ENCODE measurements at places on chromosomes 12 and 14.
A peak's percentile ranks its signal among the peaks of the same experiment; 100 is the strongest.

- peak; percentile 68 for DNase-seq
Measured at GRCh38 chr12:2195085-2195484, 142.3 kb downstream of the CACNA1C start.

- no peak for DNase-seq
Measured at GRCh38 chr12:115383668-115384067, 699.7 kb upstream of the TBX3 start.

DNA sequence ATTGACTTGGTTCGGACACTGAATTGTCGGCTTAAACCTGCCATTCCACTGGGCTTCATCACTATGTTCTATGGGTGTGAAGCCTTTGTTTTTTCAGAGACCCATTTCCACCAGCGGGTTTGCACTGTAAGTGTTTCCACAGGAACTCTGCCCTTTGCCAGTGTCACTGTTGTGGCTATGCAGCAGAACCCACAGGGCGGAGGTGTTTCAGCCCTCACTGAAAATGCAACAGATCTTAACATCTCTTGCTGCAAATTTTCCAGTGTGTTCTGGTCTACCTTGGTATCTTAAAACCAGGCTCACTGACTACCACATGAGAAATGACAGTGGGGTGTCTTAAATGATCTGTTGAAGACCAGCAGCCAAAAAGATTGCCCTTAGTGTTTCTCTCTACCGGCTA is 21.1 kb downstream of the PRKCH start:
- no peak for DNase-seq

GRCh38 chr14:80768646-80769045 is 172.9 kb downstream of the CEP128 start:
- no peak for DNase-seq

DNA sequence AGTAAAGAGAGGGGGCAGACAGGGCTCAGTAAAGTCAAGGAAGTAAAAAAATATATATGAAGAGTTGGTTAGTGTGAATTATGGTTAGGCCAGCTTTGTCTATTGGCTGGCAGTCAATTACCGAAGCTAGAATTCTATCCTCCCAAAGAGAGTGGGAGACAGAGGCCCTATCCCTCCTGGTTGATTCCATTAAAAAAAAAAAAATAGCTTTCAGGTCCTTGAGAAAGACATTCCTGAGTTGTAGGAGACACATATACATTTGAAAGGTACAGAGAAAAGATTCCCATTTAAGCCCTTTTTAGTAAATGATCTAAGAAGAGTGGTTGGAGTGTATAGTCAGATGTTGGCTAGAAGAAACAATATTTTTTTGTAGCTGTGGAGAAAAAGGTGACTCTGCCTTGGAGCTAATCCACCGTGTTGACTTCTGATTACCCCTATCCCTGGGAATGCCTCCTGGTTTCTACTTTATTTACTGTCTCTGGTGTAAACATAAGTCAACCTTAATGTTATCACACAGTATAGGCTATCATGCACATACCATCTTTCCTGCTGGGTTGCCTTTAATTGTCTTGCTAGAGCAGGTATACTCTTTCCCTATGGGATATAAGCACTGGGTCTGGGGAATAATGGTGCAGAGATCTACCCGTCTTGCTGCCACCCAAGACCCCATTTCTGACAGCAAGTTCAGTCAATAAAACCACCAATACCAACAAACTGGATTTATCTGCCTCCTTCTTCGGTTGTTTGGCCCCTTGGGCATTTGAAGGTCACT is 859.9 kb upstream of the ATXN7L3B start:
- no peak for DNase-seq

GRCh38 chr12:25591144-25591543 is 38.1 kb upstream of the LMNTD1 start:
- no peak for DNase-seq

DNA sequence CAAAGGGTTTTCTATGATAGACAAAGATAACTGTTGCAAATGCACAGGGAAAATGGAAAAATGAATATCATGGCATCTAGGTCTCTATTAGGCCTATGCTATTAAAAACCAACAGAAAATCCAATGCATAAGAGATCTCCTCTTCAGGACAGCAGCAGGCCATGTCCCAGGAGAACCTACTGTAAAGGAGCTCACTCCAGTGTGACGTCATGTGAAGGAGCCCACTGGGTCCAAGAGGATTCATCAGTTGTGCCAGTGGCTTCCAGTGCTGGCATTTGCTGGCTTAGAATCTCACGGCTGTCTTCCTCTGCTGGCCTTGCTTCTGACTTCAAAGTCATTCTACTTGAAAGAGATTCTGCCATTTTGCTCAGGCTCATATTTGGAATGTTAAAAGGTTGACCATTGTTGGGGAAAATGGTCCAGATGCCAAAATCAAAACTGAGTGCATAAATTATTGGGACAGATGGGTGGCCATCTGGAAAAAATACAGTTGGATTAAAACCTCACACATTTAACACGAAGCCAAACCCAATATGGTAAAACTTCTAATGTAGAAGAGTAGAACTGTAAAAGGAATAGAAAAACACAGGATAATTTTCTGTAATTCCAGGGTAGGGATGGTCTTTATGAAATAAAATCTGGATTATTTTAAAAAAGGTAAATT is 75.4 kb upstream of the ARID2 start:
- no peak for DNase-seq

- DNase-seq: no peak
Measured at GRCh38 chr12:83818881-83819280, 1093.7 kb downstream of the SLC6A15 start.

GRCh38 chr12:102249079-102249841 is 51.6 kb upstream of the PMCH start:
- no peak for DNase-seq

DNA sequence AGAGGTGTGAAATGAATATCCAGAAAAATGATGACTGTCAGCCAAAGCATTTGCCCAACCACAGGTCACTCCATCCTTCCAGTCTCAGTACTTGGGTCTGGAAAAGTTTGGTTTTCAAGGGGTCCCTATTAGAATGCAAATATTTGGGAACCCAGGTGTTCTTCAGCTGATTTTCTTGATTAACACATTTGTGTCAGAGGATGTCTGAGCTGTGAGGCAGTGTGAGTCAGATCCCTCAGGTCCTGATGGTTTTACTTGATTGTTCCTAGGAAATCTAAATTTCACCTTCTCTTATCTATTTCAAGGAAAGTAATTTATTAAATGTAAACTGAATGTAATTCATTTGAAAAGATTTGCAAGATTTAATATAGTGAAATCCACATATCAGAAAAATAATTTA is 71.5 kb downstream of the SSPN start:
- no peak for DNase-seq

- no peak for DNase-seq
Measured at GRCh38 chr12:102992720-102993119, 35.2 kb downstream of the ASCL1 start.

DNA sequence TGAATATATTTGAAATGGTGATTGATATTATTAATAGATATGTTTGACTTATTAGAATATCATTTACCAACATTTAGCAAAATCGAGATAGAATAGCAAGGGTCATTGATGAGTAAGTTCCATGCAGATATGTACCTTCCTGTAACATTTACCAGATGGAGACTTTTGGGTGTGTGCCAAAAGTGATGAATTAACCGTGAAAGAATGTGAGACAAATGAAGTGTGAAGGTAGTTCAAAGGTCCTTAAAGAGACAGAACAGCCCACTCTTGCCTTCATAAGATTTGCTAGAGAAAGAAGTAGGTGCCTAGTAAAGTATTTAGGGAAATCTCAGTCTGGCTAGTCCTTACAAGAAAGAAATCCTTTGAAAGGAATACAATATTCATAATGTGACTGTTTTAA is 45.5 kb downstream of the FGD4 start:
- no peak for DNase-seq

DNA sequence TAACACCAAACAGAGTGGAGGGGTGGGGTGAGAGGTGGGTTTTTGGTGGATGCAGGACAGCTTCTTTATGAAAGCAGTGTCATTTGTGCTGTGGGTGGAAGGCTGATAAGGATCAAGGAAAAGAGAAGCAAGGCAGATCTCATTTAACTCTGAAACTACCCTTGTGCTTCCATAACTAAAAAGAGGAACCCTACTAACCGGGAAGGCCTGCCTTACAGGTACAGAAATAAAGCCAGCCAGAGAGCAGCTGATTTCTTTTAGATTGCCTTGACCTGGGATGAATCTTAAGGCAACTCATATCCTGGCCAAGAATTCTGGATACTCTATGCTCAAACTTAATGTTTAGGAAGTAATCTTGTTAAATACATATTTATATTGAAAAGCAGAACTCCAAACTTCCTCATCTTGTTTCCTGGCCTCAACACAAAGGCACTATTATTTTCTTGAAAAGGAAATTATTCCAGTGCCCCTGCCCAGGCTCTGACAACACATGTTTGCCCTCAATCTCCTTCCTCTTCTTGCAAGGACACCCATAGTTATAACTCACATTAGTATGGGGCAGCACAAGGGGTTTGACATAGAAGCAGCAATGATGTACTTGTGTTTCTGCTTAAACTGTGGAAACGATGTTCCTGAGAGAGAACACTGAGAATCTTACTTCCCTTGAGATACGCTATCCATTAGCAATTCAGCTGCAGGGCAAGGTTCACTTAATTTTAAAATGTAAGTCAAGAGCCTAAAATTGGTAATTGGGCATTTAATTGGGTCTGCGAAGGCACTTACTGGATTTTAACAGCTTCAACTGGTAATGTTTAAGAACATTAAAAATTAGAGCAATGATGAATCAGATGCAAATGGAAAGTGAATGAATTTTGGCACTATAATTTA is 173.7 kb downstream of the STXBP6 start:
- no peak for DNase-seq

DNA sequence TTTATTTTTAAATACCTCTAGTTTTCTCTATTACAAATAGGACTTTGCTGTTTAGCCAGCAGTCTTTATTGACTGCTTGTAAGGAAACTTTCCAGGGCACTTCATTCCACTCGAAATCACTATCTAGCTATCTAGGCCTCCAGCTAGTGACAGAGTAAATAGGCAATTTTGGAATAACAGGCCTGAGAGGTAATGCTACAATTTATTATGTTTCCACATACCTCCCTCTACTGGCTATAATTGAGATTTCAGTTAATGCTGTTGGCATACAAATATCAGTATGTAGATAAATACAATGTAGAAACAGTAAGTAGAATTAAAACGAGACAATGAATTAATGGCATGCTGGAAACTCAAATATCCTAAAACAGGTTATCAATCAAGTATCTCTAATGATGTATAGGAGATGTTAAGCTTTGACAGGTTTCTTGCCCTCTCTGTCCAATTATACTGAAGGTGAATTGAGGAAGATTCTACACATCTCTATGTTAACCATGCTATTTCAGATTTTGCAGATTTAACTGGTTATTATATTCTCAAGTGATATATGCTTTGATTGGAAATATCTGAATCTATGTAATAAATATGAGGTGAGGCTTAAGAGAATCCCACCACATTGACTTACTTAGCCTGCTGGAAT is 7.2 kb downstream of the DTD2 start:
- DNase-seq: no peak

DNA sequence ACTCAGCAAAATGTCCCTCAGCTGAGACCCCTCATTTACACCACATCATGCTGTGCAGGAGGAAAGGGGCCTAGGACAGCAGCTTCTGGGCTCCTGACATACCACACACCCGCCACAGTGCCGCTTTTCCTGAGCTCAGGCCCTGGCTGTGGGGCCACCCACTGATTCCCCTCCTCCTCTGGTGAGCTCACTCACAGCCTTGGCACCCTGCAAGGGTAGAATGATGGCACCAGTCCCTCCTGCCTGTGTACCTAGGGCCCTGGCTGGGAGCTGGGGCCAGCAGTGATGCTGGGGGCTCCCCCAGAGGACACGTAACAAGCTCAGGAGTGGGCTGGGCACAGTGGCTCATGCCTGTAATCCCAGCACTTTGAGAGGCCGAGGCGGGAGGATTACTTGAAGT is 44.4 kb downstream of the PLEKHD1 start:
- DNase-seq: peak; percentile 24

GRCh38 chr14:36224176-36224575 is 47.7 kb upstream of the PTCSC3 start:
- DNase-seq: no peak

GRCh38 chr14:94050231-94050880 is 24.2 kb downstream of the OTUB2 start:
- DNase-seq: peak; percentile 78

DNA sequence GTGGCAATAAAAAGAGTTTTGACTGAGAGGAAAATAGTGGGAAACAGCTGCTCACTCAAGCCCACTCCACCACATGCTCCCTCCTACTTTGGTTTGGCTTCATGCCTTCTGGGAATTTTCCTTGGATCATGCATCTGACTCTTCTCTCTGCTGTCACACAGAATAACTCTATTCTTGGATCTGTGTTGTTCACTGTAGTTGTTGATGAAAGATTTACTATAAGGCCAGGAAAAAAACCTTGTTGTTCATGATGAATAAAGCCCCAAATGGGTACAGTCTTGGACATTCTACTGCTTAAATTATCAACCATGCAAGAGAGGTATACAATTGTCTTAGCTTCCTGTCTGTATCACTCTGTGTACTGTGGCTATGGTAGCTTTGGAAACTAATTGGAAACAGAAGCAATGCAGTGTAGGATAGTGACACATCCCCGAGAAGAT is 70.5 kb downstream of the TMX1 start:
- no peak for DNase-seq

GRCh38 chr14:53743371-53743770 is 213.3 kb downstream of the BMP4 start:
- no peak for DNase-seq

DNA sequence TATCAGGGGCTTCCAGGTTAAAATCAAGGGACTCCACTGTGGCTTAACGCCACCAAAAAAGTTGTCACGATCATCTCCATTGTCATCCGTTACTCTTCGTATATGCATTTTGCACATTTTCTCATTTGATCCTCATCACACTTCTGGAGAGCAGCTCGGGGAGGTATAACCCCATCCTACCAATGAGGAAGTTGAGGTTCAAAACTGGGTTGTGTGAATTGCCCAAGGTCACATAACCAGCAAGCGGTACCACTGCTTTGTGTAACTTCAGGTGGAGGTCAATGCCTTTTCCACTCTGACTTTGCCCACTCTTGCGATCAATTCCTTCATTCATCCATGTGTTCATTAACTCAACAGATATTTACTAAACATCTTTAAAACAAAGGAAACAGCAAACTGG is 71.1 kb upstream of the CCND2 start:
- no peak for DNase-seq
